ENCODE measurements at places on chromosomes 2 and 18.
A peak's percentile ranks its signal among the peaks of the same experiment; 100 is the strongest.

GRCh38 chr2:206069417-206069816 lies 16.6 kb downstream of the INO80D start:
- DNase-seq: no peak

GRCh38 chr2:98013407-98014042 lies 17.8 kb upstream of the TMEM131 start:
- DNase-seq: peak; percentile 34

- DNase-seq: no peak
Measured at GRCh38 chr2:215830304-215830703, 183.0 kb downstream of the MREG start.

GRCh38 chr18:41870817-41871216 lies 84.2 kb upstream of the PIK3C3 start:
- DNase-seq: no peak

- no peak for DNase-seq
Measured at GRCh38 chr18:74951165-74951760, 257.7 kb downstream of the PTGR3 start.

DNA sequence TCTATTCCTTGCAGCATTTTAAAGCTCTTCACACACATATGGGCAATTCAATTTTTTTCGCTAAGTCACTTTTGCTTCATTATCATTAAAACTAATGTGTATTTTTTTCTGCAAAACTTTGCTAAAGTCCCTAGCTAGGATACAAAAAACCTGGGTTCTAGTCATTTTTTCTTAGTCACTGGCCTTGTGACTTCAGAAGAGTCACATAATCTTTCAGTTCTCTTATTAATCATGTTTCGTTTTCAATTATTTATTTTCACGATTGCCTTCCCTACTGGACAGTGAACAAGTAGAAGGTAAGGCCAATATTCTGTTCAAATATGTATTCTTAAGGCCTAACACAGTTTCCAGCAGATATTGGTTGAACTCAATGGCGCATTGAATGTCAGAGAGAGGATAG lies 60.9 kb upstream of the CYRIA start:
- DNase-seq: no peak

- no peak for DNase-seq
Measured at GRCh38 chr18:38174594-38174993, 609.0 kb upstream of the CELF4 start.

- DNase-seq: no peak
Measured at GRCh38 chr2:152421521-152422370, 86.8 kb downstream of the FMNL2 start.

DNA sequence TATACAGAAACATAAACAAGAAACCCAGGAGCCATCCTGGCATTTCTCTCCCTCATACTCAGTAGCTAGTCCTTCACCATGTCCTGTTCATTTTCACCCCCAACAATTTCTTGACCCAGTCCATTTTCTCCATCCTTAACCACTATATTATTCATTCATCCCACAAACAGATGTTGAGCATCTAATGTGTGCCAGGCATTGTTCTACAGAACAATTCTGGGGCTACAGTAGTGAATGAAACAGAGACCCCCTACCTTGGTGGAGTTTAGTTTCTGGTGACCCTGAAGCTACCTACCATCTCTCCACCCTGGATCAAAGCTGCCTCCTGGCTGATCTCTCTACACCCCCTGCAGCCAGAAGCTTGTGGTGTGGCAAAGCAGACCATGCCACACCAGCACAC lies 27.5 kb upstream of the BZW1 start:
- DNase-seq: no peak

DNA sequence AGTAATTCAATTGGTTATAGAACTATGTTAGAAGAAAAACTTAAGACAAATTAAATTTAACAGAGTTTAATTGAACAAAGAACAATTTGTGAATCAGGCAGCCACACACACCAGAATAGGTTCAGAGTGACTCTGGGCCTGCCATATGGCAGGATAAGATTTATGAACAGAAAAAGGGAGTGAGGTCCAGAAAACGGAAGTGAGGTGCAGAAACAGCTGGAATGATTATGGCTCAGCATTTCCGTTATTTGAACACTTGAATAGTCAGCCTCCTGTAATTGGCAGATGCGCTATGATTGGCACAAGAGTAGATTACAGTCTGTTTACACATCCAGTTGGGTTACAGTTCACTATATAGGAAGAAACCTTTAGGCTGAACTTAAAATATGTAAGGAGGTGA lies 99.0 kb downstream of the MBD2 start:
- no peak for DNase-seq

DNA sequence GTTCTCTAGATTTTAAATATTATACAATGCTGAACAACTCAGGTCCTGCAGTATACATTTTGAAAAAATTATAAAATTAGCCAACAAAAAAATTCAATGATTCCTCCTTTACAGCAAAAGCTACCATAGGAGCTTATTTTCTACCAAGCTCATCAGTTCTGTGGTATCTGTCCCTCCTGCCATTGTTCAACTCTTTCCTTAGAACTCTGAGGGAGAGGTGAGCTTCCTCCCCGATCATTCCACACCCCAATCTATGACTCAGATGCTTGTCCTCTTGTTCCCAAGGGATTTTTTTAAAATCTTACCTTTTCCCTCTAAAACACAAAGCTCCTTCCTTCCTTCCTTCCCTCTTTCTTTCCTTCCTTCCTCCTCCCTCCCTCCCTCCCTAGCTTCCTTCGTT lies 13.5 kb downstream of the DPP4 start:
- DNase-seq: no peak

- DNase-seq: no peak
Measured at GRCh38 chr2:29902356-29902755, 19.0 kb downstream of the ALK start.

- DNase-seq: no peak
Measured at GRCh38 chr2:72144632-72145288, 2.9 kb downstream of the CYP26B1 start.

GRCh38 chr2:226963528-226963927 lies 127.7 kb downstream of the RHBDD1 start:
- no peak for DNase-seq

- no peak for DNase-seq
Measured at GRCh38 chr2:25082002-25082622, 40.2 kb downstream of the EFR3B start.

DNA sequence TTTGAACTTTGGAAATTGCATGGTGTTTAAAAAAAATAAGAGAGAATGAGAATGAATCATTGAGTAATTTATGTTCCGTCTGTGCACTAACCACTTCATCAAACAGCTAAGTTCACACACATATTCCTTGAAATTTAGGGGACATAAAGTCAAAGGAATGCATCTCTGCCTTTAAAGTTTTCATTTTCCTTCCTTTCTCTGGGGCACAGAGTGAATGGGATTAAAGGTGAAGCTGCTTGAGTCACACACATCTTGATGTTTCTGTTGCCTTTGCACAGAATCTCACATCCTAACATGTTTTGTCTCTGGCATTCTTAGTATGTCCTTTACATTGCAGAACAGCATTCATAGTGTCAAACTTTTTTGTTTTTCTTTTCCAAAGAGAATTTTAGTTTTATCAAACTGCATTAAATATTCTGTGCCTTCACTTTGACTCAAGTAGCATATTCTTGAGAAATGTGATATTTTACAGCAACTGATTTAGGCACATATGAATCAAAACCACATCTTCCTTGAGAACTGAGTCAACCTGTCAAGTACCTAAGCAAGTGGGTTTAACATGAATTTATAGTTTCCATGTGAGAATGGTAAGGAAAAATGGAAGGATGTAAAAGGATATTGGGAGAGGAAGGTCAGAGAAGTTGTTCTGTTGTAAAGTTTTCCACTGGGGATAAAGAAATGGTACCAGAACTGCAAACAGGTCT lies 169.1 kb upstream of the THUMPD2 start:
- no peak for DNase-seq

- DNase-seq: no peak
Measured at GRCh38 chr2:3459185-3460015, 59.9 kb downstream of the ADI1 start.

- DNase-seq: no peak
Measured at GRCh38 chr2:69495008-69495407, 57.8 kb upstream of the NFU1 start.

- DNase-seq: no peak
Measured at GRCh38 chr2:228469721-228470120, 288.2 kb upstream of the SPHKAP start.

- DNase-seq: no peak
Measured at GRCh38 chr2:9596621-9597311, 34.0 kb downstream of the YWHAQ start.

GRCh38 chr2:4427083-4427482 lies 723.7 kb downstream of the DCDC2C start:
- DNase-seq: no peak

All from activated T-cell treated with anti-CD3 and anti-CD28 coated beads for 48 hours (primary cell).